ENCODE measurements at places on chromosomes 4 and X. TPM values are rescaled to one million over a fixed set of nuclear protein-coding genes. Genes with fewer than 3 reads are reported as not detected.

DNA sequence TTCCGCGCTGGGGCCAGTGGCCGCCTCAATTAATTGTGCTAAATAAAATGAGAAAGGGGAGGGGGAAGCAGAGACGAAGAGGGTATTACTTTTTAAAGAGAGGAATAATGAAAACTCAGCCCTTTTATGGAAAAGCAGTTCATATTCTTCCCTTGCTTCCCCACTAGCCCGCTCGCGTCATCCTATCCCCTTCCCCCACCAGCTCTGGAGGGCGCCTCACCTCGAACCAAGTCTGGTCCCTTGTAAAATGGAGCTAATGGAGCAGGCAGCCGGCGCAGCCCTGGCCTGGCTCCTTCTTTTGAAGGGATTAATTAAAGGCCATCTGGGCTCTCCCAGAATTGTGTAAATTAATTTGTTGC lies 511 bp upstream of the NKX6-1 start:
- H3K36me3 ChIP-seq: no peaks in the 10 kb centered on the region
- no peak overlapping the region for H3K27ac ChIP-seq
- no peak for DNase-seq
- H3K4me1 ChIP-seq: peaks cover 3% of the 10 kb centered on the region
- peaks cover 100% of the 10 kb centered on the region for H3K27me3 ChIP-seq
- H3K4me3 ChIP-seq: peak overlapping the region; percentile 31

Gene DDX53
- polyA plus RNA-seq: not detected

DNA sequence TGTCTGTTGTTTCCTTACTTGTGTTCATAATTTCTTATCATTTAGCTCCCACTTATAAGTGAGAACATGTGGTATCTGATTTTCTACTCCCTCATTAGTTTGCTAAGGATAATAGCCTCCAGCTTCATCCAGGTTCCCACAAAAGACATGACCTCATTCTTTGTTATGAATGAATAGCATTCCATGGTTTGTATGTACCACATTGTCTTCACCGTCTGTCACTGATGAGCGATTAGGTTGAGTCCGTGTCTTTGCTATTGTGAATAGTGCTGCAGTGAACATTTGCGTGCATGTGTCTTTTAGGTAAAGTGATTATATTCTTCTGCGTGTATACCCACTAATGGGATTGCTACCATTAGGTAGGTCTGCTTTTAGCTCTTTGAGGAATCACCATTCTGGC lies 624.3 kb upstream of the EPHA5 start:
- H3K27me3 ChIP-seq: no peaks in the 10 kb centered on the region
- H3K36me3 ChIP-seq: no peaks in the 10 kb centered on the region
- no peak for DNase-seq
- H3K27ac ChIP-seq: no peak overlapping the region
- H3K4me3 ChIP-seq: no peak overlapping the region

Gene GPR78
- polyA plus RNA-seq: not detected

Gene CPE
- 238 TPM for polyA plus RNA-seq

DNA sequence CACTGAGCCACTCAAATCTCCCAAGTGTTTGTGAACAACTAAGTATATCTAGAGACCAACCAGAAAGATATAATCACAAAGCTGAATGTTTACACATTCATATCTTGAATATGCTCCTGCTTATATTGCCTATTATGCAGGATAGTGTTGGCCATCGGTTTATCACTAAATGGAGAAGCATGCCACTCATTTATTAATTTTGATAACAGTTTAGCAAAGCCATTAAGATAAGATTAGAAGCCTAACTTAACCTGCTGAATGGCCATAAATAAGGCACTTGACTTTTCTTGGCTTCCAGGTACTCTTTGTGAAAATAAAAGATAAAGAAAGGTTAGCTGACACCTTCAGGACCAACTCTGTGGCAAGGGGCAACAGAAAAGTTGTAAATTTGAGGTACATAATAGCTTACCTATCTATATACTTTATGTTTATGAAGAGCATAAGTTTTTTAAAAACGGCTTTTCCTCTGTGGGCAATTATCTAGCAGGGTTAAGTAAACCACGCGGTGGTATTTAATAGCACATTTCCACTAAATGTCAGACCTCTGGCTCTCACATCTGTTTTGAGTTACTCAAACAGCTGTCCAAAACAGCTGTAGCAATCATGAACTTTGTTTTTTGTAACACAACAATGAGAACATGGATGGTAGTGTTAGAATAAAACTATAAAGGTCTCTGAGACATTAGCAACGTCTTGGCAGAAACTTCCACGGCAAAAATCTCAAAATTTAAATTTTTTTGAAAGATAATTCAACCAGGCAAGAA lies 58.8 kb upstream of the FTHL17 start:
- no peaks in the 10 kb centered on the region for H3K27me3 ChIP-seq
- no peak overlapping the region for H3K27ac ChIP-seq
- no peaks in the 10 kb centered on the region for H3K36me3 ChIP-seq
- no peak for DNase-seq
- H3K4me1 ChIP-seq: peaks cover 6% of the 10 kb centered on the region

DNA sequence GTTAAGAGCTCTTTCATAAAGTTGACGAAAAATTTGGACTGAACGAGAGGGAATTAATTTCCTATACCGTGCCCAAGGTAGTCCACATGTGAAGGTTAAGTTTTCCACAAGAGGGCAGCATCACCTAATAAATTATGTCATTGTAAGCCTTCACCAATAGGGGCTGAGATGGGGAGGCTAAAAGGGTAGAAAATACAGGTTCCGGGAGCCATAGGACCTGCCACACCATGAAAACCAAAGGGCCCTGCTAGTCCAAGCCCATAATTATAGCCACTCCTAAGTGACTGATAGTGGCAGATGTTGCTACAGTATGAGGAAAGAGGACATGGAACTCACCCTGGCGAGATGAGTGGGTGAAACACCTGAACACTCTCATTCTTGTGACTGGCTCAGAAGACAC lies 122.2 kb downstream of the SHROOM4 start:
- H3K4me3 ChIP-seq: no peak overlapping the region
- H3K27me3 ChIP-seq: no peaks in the 10 kb centered on the region
- H3K4me1 ChIP-seq: no peaks in the 10 kb centered on the region
- peak; percentile 57 for DNase-seq

DNA sequence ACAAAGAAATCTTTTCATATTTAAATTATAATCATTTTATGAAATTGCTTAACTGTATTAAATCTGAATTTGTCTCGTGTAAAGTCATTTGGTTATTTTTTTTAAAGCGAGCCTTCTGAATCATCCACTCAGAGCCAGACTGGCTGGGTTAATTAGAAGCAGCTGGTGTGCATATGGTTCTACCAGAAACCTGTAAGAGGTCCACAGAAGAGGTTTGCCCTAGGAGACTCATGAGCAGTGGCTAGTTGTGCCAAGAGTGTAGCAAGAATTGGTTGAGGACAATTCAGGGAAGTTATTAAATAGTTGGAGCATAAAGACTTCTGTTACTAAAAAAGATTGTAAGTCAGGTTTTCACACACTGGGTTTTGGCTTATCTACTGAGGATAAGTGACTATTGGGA lies 267.4 kb downstream of the IL1RAPL2 start:
- H3K27ac ChIP-seq: no peak overlapping the region
- no peaks in the 10 kb centered on the region for H3K4me1 ChIP-seq
- H3K27me3 ChIP-seq: no peaks in the 10 kb centered on the region
- DNase-seq: no peak
- H3K36me3 ChIP-seq: no peaks in the 10 kb centered on the region

- H3K36me3 ChIP-seq: no peaks in the 10 kb centered on the region
- no peaks in the 10 kb centered on the region for H3K4me1 ChIP-seq
- H3K27me3 ChIP-seq: no peaks in the 10 kb centered on the region
- H3K4me3 ChIP-seq: no peak overlapping the region
Observed at GRCh38 chrX:66023385-66024091, 16.3 kb downstream of the VSIG4 start.

- H3K4me3 ChIP-seq: no peak overlapping the region
- no peak overlapping the region for H3K27ac ChIP-seq
- H3K27me3 ChIP-seq: no peaks in the 10 kb centered on the region
- no peaks in the 10 kb centered on the region for H3K4me1 ChIP-seq
- no peaks in the 10 kb centered on the region for H3K36me3 ChIP-seq
Observed at GRCh38 chrX:45699158-45699557, 498.5 kb upstream of the DIPK2B start.

DNA sequence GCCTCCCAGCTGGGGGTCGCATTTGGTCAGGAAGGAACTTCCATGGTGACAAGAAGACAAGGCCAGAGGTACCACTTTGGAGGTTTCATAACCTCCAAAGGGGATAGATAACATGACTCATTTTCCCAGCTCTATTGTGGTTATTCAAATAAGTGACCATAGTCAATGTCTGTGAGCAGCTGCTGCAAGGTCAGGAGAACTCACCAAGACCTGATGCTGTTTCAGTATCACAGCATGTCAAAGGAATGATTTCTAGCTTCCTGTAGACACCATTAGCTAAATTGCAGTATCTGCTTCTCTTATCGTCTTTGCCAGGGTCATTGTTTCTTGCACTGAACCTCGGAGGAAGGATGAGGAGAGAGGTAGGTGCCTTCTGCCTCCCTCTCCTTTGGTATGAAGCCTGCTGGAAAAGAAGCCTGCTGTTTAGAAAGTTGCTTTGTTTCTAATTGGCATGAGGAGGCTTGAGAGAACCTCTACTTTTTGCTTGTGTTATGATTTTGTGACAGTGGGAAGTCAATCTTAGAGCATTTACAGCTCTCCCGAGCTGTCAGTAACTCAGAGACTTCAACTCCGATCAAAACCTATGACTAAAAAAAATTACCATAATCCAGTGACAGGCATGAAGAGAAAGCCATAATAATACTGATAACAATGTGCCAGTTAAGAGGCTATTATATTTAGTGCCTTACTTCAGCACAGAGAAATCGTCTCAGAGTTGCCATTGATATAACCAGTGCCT lies 38.0 kb upstream of the GATB start:
- H3K27me3 ChIP-seq: no peaks in the 10 kb centered on the region
- no peak overlapping the region for H3K4me3 ChIP-seq
- DNase-seq: no peak
- H3K27ac ChIP-seq: no peak overlapping the region

DNA sequence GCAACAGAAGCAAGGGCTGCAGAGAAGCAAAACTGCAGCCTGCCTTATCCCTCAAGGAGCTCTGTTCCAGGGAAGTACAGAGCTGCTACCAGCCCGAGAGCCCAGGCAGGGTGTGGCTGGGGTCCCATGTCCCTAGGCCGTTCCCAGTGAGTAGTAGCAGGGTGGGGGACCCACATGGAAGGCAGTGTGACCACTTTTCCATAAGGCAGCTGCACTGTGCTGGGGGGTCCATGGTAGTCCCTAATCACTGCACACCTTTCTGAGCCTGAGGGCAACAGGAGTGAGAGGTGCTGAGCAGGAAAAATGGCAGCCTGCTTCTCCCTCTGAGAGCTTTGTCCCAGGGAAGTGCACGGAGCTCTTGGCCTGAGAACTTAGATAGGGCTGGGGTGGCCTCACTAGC lies 135.9 kb downstream of the SH3BGRL start:
- no peak overlapping the region for H3K27ac ChIP-seq
- no peaks in the 10 kb centered on the region for H3K36me3 ChIP-seq
- no peak overlapping the region for H3K4me3 ChIP-seq
- no peak for DNase-seq
- no peaks in the 10 kb centered on the region for H3K4me1 ChIP-seq
